ENCODE measurements at places on chromosomes 11 and 22.

DNA sequence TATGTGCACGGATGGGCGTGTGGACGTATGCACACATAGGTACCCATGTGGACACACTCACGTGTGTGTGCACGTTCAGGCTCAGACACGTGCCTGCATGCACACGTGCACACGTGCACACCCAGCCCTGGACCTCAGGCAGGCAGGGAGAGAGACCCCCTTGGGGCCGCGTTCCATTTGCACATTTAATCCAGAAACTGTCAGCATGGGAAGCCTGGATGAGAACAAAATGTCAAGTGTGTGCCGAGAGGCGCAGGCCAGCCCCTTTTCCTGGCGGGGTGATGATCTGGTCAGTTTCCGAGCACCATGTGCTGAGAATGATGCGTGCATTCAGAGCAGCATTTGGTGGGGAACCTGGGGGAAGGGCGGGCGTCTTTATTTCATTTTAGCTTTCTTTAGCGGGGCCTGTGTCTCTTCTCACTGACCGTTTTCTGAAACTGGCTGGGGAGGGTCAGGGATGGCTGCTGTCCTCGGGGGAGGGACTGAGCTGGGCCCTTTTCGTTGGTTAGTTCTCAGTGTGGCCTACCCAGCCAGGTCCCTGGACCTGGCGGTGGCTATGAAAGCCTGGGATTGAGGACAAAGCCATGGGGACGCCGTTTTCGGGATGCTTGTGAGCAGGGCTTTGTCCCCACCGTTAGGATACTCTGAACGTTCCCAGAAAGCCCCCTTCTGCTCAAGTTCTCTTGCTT, 96.3 kb downstream of the KCNQ1 start:
- DNase-seq: no peak

DNA sequence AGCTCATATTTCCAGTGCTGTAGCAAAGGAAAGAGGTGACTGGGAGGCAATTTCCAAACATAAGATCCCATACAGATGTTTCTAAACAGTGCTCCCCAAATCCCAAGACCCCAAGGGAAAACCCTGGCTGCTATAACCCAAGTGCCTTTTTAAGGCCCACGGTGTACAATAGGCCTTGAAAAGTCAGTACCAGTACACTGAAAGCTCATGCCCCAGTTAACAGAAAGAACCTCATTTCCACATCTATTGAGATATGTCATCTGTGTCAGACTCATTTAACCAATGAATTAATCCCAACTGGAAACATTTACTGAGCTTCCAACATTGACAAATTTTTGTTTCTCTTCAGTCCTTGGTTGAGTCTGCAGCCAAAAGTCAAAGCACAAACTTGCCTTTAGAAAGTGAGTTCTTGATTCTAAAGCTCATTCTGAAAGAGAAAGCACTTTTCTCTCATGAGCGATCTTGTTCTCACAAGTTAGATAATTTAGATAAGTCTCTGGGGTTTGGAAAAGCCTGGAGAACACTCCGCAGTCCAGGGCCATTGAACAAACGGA, 239.8 kb upstream of the ARHGAP20 start:
- no peak for DNase-seq

GRCh38 chr11:124602193-124602592, 9.0 kb upstream of the PANX3 start:
- DNase-seq: no peak

DNA sequence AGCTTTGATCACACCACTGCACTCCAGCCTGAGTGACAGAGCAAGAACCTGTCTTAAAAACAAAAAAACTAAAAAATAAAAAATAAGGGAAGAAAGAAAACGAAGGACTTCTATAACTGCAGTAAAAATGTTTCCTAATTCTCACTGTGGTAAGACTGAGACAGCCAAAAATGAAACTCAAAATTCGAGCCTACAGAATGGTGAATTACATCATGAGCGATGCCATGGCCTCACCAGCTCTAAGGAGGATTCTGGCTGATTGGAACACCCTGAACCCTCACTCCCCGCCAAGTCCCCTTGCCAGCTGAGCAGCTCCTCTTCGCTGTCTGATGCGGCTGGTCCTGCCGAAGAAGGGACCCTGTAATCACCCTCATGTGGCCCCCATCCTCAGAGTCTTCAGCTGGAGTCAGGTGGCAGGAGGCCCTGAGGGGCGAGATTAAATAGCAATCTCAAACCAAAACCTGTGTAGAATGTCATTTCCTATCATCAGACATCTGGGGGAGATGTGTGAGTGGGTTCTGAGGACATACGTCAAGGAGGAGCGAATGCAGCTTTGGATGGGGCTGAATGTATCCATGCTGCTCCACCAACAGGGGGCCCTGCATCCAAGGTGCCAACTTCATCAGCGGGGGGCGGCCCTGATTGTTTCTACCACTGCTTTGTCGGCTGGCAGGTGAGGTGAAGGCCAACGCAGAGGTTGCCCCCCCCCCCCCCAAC, 29.2 kb downstream of the PDGFB start:
- DNase-seq: peak; percentile 30
